Left ventricle myocardium inferior (tissue), 1 donor: ENCODE measurements at places on chromosomes 4 and X. TPM values are rescaled to one million over a fixed set of nuclear protein-coding genes. Genes with fewer than 3 reads are reported as not detected.

DNA sequence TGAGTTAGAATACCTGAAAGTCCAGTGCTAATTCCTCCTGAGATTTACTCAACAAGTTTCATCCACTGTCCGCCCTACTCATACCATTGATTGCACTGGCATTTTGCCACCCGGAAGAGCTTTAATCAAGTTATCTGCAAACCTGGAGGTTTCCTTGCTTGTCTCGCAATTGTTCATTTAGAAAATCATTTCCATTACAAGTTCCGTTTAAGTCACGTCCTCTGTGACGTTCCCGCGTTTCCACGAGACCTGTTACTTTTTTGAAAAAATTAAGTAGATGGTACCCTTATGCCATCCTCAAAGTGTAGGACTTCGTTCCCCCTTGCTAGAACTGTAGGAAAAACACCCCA, 761 bp upstream of the FRYL start:
- H3K4me3 ChIP-seq, result peak overlapping the region; percentile 97
- H3K4me1 ChIP-seq, result peaks cover 49% of the 10 kb centered on the region
- H3K27ac ChIP-seq, result peak overlapping the region; percentile 95
- DNase-seq, result no peak

- H3K4me1 ChIP-seq, result no peaks in the 10 kb centered on the region
- no peak for DNase-seq
- no peaks in the 10 kb centered on the region for H3K36me3 ChIP-seq
- no peak overlapping the region for H3K4me3 ChIP-seq
- H3K27ac ChIP-seq, result no peak overlapping the region
Measured at GRCh38 chrX:25548811-25549210, 533.0 kb upstream of the ARX start.

- no peak for DNase-seq
- H3K4me3 ChIP-seq, result no peak overlapping the region
- H3K36me3 ChIP-seq, result peaks cover 89% of the 10 kb centered on the region
- peaks cover under 1% of the 10 kb centered on the region for H3K4me1 ChIP-seq
- no peaks in the 10 kb centered on the region for H3K27me3 ChIP-seq
- no peak overlapping the region for H3K27ac ChIP-seq
Measured at GRCh38 chr4:2643555-2643954, 107.1 kb downstream of the FAM193A start.

GRCh38 chrX:19392703-19393102, 49.0 kb downstream of the PDHA1 start:
- H3K4me3 ChIP-seq, result no peak overlapping the region
- no peak for DNase-seq
- no peaks in the 10 kb centered on the region for H3K36me3 ChIP-seq
- H3K27ac ChIP-seq, result no peak overlapping the region
- no peaks in the 10 kb centered on the region for H3K27me3 ChIP-seq

- peaks cover 23% of the 10 kb centered on the region for H3K4me1 ChIP-seq
- H3K36me3 ChIP-seq, result peaks cover 4% of the 10 kb centered on the region
- no peak overlapping the region for H3K27ac ChIP-seq
- H3K27me3 ChIP-seq, result no peaks in the 10 kb centered on the region
Measured at GRCh38 chr4:158914218-158914617, 145.4 kb downstream of the FNIP2 start.

- peak overlapping the region; percentile 68 for H3K4me3 ChIP-seq
- peaks cover 13% of the 10 kb centered on the region for H3K4me1 ChIP-seq
- H3K27me3 ChIP-seq, result no peaks in the 10 kb centered on the region
Measured at GRCh38 chrX:56233100-56233499, 944 bp downstream of the KLF8 start.

GRCh38 chr4:108311313-108311712, 142.6 kb upstream of the LEF1 start:
- no peaks in the 10 kb centered on the region for H3K36me3 ChIP-seq
- H3K4me3 ChIP-seq, result no peak overlapping the region
- no peaks in the 10 kb centered on the region for H3K4me1 ChIP-seq
- no peak for DNase-seq
- H3K27me3 ChIP-seq, result peaks cover 6% of the 10 kb centered on the region

GRCh38 chrX:149433451-149433850, 71.7 kb downstream of the IDS start:
- H3K4me1 ChIP-seq, result no peaks in the 10 kb centered on the region
- H3K27ac ChIP-seq, result no peak overlapping the region
- H3K4me3 ChIP-seq, result no peak overlapping the region
- no peaks in the 10 kb centered on the region for H3K27me3 ChIP-seq

XPNPEP2 gene
- total RNA-seq, result 1.3 TPM

- peaks cover 38% of the 10 kb centered on the region for H3K36me3 ChIP-seq
- DNase-seq, result peak; percentile 65
- peak within 1 kb of the TSS; percentile 86 for H3K4me3 ChIP-seq
- peaks cover 21% of the 10 kb centered on the region for H3K4me1 ChIP-seq
Measured at GRCh38 chrX:154436983-154437752, at the start of gene GDI1. Gene GDI1 (plus strand): TSS chrX:154437154. CDS start chrX:154437255, 101 bp downstream.

GRCh38 chr4:55730280-55730931, 89.2 kb upstream of the EXOC1L start:
- DNase-seq, result no peak
- no peaks in the 10 kb centered on the region for H3K4me1 ChIP-seq
- H3K27ac ChIP-seq, result no peak overlapping the region

GRCh38 chrX:38970845-38971244, 169.6 kb downstream of the MID1IP1 start:
- H3K27me3 ChIP-seq, result no peaks in the 10 kb centered on the region
- no peak for DNase-seq
- H3K4me3 ChIP-seq, result no peak overlapping the region
- H3K36me3 ChIP-seq, result no peaks in the 10 kb centered on the region
- peaks cover 9% of the 10 kb centered on the region for H3K4me1 ChIP-seq
- no peak overlapping the region for H3K27ac ChIP-seq

DNA sequence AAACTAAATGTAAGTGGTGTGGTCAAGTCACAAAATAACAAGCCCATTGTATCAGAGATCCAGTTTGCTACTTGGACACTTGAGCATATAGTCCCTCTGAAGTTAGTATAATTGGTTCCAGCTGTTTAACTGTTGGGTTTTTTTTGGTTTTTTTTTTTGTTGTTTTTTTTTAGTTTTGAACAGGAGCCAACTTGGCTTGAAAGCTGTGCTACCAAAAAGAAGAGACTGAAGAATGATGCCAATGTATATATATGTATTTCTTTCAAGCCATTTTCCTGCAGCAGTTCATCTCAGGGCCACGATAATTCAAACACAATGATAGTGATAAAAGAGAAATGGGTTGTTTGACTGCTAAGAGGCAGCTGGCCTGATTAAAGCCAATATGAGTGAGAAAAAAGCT, 138.3 kb downstream of the PCDH18 start:
- H3K4me3 ChIP-seq, result no peak overlapping the region
- H3K4me1 ChIP-seq, result peaks cover 4% of the 10 kb centered on the region
- H3K36me3 ChIP-seq, result no peaks in the 10 kb centered on the region
- DNase-seq, result no peak
- H3K27me3 ChIP-seq, result no peaks in the 10 kb centered on the region
- H3K27ac ChIP-seq, result peak overlapping the region; percentile 52

GRCh38 chr4:113094331-113094730, 44.9 kb downstream of the ANK2 start:
- no peaks in the 10 kb centered on the region for H3K36me3 ChIP-seq
- H3K4me3 ChIP-seq, result no peak overlapping the region
- H3K27me3 ChIP-seq, result no peaks in the 10 kb centered on the region

SLC10A7 gene
- total RNA-seq, result 4.3 TPM

- H3K27me3 ChIP-seq, result no peaks in the 10 kb centered on the region
- peak overlapping the region; percentile 60 for H3K27ac ChIP-seq
- H3K36me3 ChIP-seq, result peaks cover 5% of the 10 kb centered on the region
- no peak for DNase-seq
Measured at GRCh38 chr4:143224255-143224654, 39.5 kb downstream of the USP38 start.

GRCh38 chr4:6391186-6391851, 81.1 kb downstream of the PPP2R2C start:
- H3K36me3 ChIP-seq, result no peaks in the 10 kb centered on the region
- peak overlapping the region; percentile 64 for H3K27ac ChIP-seq
- DNase-seq, result no peak
- H3K4me3 ChIP-seq, result peak overlapping the region; percentile 23

DNA sequence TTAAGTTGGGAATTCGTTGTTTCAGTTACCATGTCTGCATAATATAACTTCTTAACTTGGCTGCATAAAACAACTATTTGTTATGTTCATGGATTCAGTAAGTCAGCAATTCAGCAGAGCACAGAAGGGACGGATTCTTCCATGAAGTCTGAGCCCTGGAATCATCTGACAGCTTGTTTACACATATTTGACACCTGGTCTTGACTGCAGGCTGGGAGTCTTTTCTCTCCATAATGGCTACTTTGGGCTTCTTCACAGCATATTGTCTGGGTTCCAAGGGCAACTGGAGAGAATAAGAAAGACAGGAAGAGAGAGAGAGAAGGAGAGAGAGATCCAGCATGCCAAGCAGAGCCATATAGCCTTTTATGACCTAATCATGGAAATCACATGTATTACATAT, 23.1 kb downstream of the CENPC start:
- peaks cover 23% of the 10 kb centered on the region for H3K36me3 ChIP-seq
- no peak overlapping the region for H3K27ac ChIP-seq
- no peaks in the 10 kb centered on the region for H3K27me3 ChIP-seq
- peaks cover 21% of the 10 kb centered on the region for H3K4me1 ChIP-seq

DNA sequence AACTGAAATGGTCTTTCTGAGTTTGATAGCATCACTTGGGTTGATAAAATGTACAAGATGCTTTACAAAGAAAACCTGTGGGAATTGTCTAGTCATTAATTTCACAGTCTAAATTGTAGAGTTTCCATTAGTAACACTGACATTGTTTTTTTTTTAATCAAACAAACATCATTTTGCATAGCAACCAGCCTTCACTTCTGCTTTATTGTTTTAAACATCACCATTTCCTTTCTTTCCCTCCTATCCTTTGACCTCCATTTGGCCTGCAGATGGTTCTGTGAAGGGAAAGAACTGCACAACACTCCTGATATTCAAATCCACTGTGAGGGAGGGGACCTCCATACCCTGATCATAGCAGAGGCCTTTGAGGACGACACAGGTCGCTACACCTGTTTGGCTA, 171.1 kb downstream of the PALLD start:
- peaks cover 34% of the 10 kb centered on the region for H3K4me1 ChIP-seq
- no peak for DNase-seq
- no peak overlapping the region for H3K27ac ChIP-seq
- H3K27me3 ChIP-seq, result no peaks in the 10 kb centered on the region
- no peak overlapping the region for H3K4me3 ChIP-seq
- no peaks in the 10 kb centered on the region for H3K36me3 ChIP-seq

- H3K4me1 ChIP-seq, result peaks cover 26% of the 10 kb centered on the region
Measured at GRCh38 chr4:98653890-98654867, 4.2 kb downstream of the TSPAN5 start.

DNA sequence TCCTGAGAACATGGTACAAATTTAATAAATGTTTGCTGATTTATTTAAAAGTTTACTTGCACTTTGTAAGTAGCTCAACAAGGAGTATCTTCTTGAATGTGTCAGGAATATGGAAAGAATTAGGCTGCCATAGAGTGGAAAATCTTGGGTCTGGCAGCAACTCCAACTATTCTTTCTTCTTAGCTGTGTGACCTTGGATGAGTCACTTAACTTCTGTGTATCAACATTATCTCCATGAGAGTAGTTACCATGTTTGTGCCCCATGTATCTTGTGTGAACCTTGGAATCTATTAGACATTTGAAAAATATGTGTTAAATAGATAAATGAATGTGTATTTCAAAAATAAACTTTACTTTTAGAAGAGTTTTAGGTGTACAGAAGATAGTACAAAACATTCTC, 348.8 kb downstream of the GBA3 start:
- no peak for DNase-seq
- no peaks in the 10 kb centered on the region for H3K27me3 ChIP-seq
- no peaks in the 10 kb centered on the region for H3K36me3 ChIP-seq
- no peaks in the 10 kb centered on the region for H3K4me1 ChIP-seq
- no peak overlapping the region for H3K4me3 ChIP-seq
